ENCODE measurements at places on chromosomes 13 and 19.
A peak's percentile ranks its signal among the peaks of the same experiment; 100 is the strongest.

GRCh38 chr19:54616821-54617560 is 13.3 kb upstream of the LILRB1 start:
- DNase-seq = no peak

DNA sequence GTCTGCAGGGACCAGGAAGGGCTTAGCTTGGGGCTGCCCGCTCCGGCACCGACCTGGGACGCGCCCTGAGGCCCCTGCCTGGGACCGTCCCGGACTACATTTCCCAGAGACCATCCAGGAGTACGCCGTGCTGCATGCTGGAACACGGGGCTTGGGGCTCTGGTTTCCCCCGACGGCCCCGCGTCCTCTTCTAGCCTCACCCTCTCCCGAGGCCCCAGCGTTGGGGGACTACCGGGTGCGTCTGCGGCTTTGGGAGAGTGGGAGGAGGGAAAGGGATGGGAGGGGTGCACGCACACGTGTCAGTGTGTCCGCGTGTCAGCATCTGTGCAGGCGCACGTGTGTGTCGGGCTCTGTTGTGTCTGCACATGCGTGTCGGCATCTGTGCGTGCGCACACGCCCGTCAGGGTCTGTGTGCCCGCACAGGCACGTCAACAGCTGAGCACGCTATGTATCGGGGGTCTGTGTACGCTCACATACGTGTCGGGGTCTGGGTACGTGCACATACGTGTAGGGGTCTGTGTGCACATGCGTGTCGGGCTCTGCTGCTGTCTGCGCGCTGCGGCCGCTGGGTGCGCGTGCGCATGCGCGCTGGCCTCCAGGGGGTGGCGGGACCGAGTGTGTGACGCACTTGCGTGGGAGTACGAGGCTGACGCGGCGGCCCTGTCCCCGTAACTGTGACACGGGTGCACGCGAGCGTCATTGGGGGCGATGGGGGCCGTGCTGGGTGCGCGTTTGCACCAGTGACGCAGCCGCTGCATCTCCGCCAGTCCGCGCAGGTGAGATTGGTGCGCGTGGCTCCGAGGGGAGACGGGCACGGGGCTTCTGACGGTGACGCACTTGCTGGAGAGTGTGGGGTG is at the start of gene ZNF331:
Gene ZNF331 (plus strand): TSS at position 625 of the 857 bp plus-strand sequence. CDS start 31,232 bp downstream, outside the sequence.
- DNase-seq = peak; percentile 78

DNA sequence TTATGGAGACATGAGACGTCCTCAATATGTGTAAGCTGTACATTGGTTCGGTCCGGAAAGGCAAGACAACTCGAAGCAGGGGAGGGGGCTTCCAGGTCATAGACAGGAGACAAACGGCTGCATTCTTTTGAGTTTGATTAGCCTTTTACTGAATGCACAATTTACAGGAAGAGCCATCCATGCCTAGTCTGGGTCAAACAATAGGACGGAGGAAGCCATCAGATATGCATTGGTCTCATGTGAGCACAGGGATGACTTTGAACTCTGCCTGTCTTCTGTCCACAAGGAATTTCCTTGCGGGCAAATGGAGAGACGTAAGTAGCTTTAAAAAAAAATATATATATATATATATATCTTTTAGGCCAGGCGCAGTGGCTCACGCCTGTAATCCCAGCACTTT is 1.9 kb upstream of the CCNP start:
- no peak for DNase-seq

DNA sequence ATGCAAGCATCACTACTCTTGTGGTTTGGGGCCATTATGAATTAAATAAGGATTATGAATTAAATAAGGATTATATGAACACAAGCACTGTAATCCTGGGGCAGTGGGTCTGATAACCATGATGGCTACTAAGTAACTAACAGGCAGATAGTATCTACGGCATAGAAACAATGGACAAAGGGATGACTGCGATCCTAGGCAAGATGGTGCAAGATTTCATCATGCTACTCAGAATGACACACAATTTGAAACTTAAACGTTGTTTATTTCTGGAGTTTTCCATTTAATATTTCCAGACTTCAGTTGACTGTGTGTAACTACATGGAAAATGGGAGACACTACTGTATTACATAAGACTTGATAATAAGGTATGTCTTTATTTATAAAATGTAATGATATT is 15.1 kb downstream of the KCNRG start:
- no peak for DNase-seq

DNA sequence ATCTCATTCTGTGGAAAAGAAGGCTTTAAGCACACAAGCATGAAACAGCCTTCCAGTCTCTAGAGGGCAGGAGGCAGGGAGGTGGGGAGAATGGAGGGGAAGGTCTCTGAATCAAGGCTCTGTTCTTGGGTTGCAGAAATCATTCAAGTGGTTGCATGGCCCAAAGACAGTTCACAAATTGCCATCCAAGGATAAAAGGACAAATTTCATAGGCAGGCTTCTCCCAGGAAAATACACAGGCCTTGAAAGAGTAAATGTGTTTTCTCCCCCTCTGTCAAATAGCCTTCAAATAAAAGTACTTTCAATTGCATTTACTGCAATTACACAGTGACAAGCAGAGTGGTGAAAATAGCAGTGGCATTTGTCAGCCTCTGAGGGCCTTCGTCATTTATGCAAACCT is 450.8 kb downstream of the DCT start:
- DNase-seq = no peak

- no peak for DNase-seq
Measured at GRCh38 chr19:15137777-15138176, 30.6 kb downstream of the SYDE1 start.

DNA sequence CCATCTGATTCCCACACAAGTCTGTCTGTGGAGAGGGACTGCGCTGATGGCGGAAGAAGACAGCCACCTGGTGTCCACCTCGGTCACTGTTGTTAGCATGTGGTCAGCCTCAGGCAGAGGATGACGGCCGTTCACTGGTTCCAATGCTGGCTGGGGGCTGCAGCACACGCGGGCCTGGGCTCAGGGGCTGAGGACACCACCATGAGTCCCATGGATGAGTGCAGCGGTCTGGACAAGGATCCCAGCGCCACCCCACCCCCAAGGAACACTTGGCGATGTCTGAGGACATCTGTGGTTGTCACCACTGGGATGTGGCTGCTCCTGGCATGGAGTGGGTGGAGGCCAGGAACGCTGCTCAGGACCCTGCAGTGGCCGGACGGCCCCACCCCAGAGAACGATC is 10.9 kb downstream of the DPP9 start:
- DNase-seq = no peak

- DNase-seq = no peak
Measured at GRCh38 chr13:71214821-71215220, 652.2 kb downstream of the DACH1 start.

- DNase-seq = no peak
Measured at GRCh38 chr19:56150358-56150757, 9.3 kb downstream of the ZNF444 start.

GRCh38 chr13:91212231-91212630 is 135.3 kb upstream of the MIR17HG start:
- no peak for DNase-seq

DNA sequence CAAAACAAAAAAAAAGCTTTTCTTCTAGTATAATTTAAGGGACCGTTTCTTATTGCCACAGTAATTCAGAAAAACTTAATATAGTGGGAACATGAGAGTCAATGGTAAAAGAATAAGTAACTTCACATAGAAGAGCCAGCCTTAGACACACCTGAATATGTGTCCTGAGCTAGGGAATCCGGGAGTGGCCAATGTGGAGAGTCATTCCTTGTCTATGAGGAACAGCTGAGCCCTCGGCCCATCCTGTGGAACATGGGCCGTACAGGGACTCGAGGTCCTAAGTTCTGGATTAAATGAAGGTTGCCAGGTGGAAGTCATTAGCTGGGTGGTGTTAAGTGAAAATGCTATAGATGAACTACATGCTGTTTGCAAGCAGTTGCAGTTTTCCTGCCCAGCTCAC is 32.2 kb downstream of the EFNB2 start:
- no peak for DNase-seq

DNA sequence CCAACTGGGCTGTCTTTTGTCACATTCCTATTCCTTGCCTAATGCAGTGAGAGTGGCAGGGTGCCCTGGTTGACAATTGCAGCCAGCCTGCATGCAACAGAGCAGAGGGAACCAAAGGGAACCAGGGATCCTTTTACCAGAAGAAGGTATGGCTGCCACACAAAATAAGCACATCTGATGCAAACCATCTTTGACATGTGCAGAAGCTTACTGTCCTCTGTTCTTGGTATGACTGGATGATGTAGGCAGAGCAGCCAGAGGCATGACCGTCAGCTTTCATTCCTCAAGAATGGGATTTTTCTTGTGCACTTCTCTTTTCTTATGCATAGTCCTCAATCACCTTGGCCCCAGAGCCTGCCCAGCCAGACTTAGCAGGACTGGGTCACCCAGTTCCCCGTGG is 116.1 kb downstream of the UQCRFS1 start:
- no peak for DNase-seq

GRCh38 chr13:21033212-21033840 is 28.1 kb downstream of the LATS2 start:
- peak; percentile 75 for DNase-seq

- DNase-seq = no peak
Measured at GRCh38 chr19:33246709-33247440, 21.2 kb upstream of the SLC7A10 start.

DNA sequence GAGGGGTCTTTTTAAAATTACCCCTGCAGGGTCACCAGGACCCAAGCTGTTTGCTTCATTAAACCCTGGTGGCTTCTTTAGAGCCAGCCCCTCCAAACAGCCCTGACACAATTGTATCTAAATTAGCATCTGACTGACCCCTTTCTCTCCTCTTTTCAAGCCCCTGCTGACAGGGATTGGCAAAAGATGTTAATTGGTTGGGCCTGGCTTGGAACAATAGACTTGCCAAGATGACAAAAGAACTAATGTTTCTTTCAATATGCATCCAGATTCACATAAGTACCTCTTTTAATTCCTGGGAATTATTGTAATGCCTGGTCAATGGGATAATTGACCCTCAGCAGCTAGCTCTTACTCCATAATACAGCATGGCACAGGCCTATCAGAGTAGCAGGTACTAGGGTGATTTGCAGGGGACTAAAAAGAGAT is 140.8 kb downstream of the SHISA2 start:
- DNase-seq = no peak
